COR-L47 (cell line): ENCODE measurements at places on chromosomes 5 and 9.

DNA sequence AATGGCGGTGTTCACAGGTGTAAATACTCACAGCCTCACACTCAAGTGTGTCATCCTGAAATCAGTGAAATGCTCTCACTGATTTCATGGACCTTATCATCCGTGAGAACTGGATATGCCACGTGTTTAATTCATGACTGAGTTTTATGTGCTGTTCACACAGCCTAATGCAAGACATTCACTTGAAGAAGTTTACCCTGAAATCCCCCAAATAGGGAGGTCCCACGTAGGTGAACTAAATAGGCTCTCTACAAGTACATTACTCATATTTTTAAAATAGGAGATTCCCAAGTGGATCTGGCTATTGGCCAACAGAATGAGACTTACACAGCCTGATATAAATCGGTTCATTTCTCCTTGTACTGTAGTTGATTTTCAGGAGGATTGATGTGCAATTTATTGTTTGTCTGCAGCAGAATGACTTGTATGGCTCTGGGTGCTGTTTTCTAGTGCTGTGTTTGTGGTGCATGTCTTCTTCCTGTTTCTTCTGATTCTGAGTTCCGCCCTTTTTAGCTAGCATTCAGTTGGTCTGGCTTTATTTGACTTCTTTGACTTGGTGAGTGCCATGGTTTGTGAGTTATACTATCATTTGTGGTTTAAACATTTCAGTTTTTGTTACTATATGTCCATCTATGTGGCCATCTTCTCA, 25.1 kb downstream of the TRIO start:
- no peak for DNase-seq

DNA sequence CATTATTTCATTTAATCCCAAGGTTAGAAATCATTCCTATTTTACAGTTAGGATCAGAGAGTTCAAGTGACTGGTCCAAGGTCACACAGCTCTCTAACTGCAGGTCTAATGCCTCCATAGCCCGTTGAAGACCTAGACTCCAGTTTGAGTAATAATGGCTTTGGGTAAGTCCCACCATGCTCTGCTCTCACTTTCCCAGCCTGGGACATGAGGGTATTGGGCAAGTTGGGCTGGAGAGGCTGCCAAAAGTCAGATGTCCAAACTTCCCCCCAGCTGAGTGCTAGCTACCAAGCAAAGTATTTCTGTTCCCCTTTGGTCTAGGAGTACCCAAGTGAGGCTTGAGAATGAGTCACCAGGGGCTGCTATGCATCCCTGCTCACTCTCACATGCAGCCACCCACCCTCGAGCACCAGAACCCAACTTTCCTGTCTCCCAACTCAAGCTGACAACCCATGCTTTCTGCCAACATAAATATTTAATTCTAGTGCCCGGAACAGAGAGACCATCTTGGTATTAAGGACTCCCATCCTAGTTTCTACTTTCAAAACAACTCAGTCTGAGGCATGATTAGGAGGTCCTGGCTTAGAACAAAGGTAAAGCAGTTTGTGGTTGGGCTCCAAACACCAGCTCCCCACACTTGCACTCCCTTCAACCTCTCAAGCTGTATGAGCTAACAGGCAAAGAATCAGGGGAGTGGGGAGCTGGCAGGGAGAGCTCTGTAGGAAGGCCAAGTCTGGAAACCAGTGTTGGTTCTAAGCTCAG, 236.5 kb upstream of the TRIM32 start:
- DNase-seq = no peak

DNA sequence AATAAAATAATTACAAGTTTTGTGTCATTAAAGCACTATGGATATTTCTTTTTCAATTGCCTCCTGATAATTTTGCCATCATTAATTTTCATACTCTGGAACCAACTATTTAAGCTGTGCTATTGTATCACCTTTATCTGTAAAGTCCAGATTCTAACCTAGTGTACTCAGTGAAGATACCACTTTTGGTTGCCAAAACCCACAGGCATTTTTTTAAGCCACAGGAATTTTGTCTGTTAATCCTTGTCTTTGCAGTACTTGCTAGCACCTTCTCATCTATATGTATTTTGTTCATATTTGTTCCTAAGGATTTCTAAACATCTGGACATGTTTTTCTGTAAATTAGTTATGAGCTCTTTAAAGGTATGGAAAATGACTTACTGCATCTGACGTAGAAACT, 481.4 kb upstream of the DAB2 start:
- no peak for DNase-seq

DNA sequence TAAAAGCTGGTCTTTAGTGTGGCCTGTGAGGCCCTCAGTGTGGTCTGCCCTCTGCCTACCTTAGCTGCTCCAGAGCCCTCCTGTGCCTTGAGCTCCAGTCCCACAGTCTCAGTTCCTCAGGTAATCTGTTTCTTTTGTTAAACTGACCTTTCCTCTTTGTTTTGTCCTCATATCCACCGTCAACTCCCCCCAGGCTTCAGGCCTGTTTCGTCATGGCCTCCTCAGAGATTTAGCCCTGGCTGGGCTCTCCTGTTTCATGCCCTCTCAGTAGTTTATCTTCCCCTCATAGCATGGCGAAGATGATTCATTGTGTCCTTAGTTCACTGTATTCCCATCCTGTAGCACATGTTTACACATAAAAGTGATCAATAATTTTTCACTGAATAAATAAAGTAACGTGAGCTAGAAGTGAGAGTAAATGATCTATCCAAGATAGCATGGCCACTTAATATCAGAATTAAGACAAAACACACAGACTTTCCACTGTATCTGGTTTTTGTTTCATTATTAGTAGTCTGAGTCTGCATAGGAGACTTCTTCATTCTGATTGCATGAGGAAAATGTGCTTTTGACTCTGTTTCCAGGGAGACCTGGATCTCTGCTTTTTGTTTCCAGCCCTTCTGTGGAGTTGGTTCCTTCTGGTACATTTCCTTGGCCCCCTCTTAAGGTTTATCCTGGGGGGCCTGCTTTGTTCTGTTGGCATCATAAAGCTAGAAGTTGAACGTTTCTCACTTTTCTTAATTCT, 70.5 kb downstream of the SNX24 start:
- no peak for DNase-seq

DNA sequence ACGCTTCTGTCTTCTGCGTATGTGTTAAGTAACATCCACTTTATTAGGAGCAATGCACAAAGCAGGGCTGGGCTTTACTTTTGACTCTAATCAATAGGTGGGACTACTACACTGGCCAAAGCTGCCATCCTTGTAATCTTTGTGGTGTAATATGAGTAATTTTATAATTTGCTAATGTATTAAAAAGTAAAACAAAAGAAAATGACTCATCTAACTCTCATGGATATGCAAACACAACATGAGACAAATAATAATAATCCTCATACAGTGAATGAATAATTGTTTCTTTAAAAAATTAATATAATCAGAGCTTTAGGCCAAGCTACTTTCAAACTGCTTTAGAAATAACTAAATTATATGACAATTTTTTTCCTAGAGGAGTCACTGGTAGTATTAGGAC, 90.7 kb downstream of the NR3C1 start:
- no peak for DNase-seq

DNA sequence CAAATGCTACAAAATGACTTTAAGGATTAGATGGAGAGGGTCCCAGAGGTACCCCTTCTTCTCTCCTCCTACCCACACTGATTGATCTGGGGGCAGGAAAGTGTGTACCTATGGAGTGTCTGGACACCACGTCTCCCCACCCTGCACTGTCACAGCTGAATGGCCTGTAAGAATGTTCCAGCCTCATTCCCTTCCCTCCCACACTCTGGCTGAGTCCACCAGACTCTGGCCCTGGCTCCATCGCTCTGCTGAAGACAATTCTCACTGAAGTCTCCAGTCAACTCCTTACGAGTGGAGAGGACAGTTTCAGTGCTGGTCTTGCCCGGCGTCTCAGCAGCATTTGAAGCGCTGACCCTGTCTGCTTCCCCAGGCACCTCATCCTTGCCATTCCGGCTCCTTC, 105.8 kb downstream of the TTLL11 start:
- DNase-seq = no peak

DNA sequence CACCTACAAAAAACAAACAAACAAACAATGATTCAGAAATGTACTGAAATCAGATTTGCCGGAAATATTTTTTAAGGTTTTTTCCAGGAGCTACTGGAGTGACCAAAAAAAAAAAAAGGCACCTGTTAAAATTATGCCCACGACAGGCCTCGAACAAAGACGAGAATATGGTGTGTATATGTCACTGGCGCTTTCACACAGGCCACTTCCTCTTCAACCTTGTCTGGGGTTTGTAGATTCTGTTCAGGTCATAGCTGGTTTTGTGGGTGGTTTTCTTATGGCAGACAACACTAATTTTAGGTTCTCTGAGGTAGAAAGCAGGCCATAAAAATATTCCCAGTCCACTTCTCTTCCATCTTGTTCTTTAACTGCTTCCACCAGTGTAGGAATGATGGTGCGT, 7.0 kb downstream of the NDUFB6 start:
- DNase-seq = no peak

DNA sequence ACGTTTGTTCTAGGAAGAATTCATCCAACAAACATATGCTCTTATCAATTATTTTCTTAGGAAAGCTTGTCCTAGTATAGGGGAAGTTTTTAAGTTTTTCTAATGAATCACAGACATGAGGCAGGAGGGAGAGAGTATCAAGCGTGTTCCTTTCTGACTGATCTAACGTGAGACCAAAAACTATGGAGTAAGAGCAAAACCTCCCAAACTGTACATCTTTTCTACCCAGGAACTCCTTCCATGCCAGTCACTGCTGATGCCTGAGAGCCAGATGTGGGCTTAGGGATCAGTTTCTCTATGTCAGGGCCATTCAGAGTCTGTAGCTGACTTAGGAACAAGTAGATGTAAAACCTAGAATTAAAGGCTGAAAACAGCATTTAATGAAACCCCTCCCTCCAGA, 51.7 kb upstream of the NFIB start:
- no peak for DNase-seq

GRCh38 chr5:7376871-7377270, 19.1 kb upstream of the ADCY2 start:
- no peak for DNase-seq

DNA sequence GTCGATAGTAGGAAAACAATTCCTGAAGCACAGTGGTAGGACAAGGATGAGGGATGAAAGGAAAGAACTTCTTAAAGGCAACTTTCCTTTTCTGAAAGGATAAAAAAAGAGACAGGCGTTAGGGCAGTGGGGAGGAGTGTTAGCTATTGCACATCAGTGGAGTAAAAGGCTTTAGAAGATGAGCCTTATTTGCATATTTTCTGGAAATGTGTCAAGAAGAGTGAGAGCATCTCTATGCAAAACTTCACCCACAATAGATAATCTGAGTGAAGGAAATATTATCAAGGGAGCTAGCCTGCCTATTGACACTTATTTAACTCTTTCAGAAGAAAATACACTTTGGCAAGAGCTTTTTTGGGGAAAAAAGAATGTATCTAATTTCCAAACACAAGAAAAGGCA, 151.6 kb downstream of the MACIR start:
- no peak for DNase-seq

DNA sequence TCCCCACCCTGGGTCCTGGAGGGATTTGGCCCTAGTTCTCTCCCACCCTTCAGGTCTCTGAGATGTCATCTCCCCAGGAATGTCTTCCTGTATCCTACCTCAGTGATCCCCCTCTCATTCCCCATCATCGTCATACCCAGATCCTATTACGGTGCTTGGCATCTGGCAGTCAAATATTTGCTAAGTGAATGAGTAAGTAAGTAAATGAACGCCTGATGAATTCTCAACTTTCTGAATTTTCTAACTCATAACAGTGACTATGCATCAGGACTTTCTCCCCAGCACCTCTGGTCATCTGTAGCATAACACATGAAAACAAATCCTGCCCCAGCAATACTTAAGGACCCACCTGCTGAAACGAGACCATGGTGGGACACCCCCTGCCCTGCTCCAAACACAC, 244.2 kb downstream of the EBF1 start:
- no peak for DNase-seq

DNA sequence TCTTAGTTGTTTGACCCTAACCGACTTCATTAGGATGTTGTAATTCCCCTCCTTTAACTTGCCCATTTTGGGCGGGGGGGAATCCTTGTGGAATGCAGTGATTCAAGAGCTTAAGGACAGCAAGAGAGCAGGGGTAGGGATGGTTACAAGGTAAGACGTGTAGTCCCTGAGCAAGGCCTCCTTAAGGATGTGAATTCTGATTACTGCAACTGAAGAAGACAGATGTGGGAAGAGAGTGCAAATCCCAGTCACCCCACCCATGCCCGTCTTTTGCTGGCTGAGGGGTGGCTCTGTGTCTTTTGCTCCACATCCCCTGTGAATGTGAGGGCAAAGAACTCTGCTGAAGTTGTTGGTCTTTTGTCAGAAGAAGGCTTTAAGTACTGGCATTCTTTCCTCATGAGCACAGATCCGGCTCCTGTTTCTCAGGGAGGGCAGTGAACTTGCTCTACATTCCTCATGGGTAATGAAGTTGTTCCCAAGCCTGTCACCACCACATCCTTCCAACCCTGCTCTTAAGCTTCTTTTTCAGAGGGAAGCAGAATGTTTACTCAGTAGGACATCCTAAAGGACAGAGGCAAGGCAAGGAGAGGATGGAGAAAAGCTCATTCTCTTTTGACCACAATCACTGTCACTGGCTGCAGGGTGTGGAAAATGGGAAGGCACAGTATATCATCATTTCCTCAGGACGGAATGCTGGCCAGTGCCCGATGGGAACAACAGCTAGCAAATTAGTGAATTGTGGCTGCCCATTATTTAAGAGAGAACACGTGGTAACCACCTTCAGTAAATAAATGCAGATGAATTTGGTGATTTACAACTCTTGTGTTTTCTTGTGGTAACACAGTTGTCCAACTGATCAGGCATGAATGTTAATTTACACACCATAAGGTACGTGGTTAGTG, 61.5 kb downstream of the RAI14 start:
- no peak for DNase-seq

DNA sequence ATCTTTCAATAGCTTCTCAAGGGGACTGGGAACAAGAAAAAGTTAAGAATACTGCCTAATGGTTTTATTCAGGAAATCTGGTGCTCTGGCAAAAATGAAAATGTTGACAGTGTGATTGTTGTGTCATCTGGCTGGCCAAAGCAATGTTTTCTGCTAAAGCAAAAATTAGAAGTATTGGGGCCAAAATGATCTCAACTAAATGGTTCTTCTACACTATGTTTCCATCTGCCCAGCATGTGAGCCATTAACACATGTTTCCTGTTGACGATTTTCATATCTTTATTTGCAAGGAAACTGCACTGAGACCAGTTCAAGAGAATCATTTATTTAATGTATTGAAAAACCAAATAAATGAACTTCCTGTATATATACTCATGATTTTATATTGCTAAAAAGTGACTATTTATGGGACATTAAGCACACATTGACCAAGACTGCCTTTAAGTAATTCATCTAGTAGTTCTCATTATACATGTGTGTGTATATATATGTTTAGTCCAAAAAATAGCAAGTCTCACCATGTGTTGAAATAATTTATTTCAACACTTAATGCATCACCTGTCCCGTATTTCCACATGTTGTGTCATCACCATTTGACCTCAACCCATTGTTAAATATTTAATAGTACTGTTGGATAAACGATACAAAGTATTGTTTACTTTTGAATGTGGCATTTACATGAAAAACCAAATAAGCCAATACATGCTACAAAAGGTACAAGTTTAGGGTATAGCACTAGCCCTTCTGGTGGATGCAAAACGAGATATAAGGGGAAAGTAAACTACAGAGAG, 7.5 kb upstream of the FST start:
- no peak for DNase-seq
